ENCODE measurements at places on chromosomes 6 and 20.

DNA sequence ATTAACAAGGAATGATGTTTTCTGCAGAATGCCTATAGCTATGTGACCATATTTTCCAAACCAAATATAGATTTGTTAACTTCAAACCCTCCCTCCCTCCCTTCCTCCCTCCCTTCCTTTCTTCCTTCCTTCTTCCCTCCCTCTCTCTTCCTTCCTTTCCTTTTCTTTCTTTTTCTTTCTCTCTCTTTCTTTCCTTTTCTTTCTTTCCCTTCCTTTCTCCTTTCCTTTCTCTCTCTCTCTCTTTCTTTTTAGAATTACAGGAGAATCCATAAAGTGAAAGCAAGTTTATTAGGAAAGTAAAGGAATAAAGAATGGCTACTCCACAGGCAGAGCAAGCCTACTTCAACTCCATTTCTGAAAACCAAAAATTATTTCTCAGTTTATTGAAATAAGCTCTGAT is 153.0 kb downstream of the AHI1 start:
- DNase-seq = no peak

DNA sequence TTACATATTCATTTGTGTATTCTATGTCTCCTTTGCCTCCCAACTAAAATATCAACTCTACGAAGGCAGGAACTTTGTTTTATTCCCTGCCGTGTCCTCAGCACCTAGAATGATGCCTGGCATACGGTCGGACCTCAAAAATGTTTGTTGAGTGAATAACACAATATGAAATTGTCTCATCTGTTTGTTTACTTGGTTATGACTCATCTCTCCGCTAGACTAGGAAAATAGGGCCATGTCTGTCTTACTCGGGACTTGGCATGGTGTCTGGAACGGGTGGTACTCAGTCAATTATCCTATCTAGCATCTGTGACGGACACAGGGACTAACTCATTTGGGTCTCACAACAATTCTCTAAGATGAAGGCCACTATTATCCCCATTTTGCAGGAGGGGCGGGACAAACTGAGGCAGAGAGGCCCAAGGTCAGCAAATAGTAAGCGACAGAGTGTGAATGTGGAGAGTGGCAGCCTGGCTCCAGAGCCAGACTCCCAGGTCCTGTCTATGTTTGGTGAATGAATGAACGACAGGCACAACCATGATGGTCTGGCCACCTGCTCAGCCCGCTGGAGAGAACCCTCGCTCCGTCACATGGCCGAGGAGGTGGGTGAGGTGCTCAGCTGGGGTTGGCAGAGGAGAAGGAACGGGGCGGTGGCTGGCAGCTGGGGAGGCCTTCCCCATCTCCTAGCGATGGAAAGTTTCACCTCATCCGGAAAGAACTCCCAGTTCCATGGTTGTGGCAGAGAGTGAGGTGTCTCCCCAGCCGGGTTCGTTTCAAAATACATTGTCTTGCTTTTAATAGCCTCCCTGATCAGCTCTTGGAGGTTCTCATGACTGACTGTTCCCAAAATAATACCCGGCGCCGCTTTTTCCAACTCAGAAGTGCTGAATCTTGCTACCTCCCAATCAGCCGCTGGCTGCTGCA is 27.6 kb upstream of the NFATC2 start:
- no peak for DNase-seq

DNA sequence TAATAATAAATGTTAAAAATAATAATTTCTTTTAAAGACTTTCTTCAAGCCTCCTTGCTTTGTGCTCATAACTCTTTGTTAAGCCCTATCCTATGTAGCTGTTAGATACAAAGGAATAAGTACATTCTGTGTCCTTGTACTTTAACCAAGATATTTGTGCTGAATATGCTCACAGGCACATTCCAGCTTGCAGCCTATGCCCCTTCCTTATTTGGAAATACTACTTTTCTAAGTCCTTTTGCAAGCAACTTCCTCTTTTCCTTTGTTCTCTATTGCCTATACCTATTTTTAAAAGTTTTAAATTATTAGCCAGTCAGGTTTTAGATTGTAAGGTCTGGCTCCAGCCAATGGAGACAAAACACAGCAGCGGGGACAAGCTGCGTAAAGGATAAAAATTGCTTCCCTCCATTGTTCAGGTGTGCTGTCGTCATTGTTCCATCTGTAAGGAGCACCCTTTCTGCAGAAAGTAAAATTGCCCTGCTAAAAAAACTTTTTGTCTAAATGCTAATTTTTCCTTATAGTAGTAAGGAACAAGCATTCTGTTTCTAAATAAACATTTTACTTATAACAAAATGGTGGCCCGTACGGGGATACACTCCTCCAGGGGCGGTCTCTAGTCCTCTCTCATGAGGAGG is 80.2 kb downstream of the SYTL3 start:
- DNase-seq = no peak

- no peak for DNase-seq
Measured at GRCh38 chr6:104639668-104640067, 220.1 kb downstream of the HACE1 start.

- DNase-seq = no peak
Measured at GRCh38 chr6:34414999-34415858, 10.6 kb downstream of the RPS10 start.

- no peak for DNase-seq
Measured at GRCh38 chr6:4162370-4162769, 27.0 kb upstream of the ECI2 start.

DNA sequence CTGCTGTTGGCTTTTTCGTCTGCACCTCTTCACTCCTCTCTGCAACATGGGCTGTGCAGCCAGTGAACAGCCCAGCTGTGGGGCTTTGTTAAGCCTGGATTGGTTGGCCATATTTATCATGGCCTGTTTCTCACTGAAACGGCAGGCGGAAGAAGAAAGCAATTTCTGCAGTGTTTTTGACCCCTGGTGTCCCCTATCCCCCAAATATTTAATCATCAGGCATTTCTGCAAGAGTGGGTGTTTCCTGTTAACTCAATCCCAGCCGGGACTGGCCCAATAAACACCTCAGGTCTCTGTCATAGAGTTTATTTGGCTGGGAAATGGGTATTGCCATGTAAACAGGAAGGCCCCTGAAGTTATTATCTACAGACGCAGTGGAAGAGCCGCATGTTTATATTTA is 174.8 kb upstream of the SUPT3H start:
- no peak for DNase-seq

DNA sequence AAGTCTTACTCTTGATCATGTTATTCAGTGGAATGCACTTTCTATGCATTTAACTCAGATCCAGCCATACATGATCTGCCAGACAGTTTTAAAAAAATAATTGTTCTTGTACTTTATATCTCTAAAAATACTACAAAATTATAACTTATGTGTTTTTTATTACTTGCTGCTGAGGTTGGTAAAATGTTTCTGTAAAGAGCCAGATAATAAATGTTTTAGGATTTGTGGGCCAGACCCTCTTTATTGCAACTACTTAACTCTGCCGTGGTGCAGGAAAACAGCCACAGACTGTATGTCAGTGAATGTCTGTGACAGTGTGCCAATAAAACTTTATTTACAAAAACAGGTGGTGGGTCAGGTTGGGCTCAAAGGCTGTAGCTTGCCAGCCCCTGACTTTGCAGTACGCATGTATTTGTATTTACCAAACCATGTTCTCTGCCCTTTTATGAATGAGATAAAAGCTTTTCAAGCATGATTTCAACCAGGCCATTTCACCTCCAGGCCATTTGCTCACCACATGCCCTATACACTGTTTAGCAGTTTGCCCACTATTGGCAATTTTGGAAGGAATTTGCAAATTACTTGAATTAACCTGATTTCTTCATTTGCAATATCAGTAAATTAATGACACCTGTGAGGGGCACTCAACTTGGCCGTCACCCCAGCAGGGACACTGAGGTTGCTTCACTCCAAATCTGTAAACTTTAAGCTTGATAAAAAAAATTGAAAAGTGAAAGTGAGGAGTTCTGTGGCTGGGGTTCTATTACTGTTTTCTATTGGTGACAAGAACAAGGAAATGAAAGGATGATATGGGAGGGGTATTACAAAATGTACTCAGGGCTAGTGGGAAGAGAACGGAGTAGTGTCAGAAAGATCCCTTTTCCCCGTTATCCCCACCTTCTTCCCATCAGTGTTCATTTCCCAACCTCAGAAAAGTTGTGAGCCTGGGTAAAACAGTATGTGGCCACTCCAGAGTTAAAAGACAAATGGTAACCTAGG is 133.4 kb downstream of the CEBPB start:
- no peak for DNase-seq

DNA sequence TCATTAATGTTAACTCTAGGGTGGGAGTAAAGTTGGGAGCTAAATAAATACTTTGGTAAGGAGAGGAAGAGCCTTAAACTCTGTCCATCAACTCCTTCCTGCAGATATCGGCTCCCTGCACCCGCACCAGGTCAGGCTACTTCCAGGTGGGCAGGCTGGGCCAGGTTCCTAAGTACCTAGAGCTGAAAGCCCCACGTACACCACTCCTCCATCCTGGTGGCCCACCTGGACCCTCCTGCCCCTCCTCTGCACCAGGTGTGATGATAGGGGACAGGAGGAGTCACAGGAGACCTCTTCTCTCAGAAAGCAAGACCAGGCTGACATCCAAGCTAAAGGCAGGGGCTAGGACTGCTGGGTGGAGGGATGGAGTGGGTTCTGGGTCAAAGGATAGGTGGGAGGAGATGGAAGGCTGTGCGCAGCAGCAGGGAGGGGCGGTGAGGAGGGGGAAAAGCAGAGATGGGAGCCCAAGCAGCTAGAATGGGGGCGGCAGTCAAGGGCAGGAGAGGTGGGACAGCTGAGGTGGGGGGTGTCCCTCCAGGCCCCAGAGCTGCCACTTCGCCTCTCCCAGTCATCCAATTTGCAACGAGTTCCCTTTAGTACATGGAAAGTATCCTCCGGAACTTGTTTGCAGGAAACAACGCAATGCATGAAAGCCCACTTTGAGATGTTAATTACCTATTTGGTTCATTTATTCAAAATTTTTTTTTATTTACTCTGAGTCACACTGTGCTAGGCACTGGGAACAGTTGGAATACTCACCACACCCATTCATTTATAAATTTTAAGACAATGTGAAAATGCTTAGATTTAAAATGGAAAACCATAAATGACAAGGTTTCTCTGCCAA is 15.2 kb upstream of the TOX2 start:
- DNase-seq = no peak

DNA sequence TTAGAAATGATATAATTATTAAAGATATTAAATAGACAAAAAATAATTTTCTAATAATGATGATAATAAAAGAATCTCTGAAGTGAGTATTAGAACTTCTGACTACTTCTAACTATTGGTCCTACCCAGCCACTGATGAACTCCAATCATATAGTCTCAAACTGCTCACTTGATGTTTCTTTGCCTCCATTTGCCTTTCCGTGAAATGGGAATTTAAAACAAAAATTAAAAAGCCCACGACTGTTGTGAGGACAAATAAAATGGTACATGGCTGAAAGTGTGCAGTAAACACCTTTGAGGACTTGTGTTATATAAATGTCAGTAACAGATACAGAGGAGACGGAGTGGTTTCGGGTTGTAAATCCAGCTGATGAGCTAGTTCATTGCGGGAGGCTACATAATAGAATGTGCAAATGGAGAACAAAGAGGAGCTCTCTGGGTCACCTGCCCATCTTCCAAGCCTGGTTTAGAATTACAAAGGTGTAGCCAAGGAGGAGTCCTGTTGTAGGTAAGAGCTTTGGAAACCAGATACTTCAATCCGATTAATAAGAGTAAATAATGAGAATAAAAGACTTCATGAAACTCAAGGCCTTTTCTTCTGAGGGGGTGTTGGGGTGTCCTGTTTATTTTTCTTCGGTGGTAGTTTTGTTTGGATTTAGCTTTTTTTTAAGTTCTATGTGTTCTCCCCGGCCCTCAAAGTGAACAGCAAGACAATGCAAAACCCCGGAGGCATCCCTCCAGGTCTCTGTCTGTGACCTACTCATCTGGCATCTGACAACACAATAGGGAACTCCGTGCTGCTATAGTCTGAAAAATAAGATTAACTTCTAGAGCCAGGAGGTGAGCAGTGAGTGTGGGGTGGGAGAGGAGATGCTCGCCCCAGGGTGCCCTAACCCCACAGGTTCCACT is 4.4 kb upstream of the PXDC1 start:
- DNase-seq = no peak

- no peak for DNase-seq
Measured at GRCh38 chr20:22679197-22679596, 94.8 kb upstream of the FOXA2 start.

- DNase-seq = no peak
Measured at GRCh38 chr6:16635810-16636602, 125.3 kb downstream of the ATXN1 start.

- DNase-seq = no peak
Measured at GRCh38 chr20:51756653-51757052, 11.5 kb downstream of the ATP9A start.

DNA sequence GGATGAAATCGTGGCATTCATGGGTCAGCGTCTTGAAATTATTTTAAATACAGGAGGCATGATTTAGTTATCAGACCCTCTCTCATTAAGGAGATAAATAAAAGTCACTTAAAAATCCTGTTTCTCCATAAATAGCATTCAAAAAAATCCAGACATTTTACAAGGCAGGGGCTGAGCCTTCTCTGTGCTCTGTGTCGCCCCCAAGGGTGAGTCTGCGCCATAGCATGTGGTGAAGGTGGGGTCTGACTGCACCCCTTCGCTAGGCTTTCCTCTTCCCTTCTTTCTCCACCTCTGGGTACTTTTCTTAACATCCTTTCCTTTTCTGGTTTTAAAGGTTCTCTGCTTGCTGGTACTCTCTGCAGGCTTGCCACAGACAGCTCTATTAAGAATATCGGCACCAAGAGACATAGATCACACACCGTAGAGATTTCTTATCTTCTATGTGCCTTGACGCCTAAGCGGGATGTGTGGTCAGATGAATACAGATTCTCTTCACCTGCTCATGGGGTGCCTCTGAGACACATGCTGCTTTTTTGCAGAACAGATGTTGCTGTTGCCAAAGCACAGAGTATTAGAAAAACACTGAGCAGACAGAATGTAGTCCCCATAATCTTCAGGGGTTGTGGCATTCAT is 20.1 kb upstream of the FAM209A start:
- DNase-seq = no peak

- DNase-seq = no peak
Measured at GRCh38 chr6:131372535-131372934, 200.5 kb upstream of the ARG1 start.

DNA sequence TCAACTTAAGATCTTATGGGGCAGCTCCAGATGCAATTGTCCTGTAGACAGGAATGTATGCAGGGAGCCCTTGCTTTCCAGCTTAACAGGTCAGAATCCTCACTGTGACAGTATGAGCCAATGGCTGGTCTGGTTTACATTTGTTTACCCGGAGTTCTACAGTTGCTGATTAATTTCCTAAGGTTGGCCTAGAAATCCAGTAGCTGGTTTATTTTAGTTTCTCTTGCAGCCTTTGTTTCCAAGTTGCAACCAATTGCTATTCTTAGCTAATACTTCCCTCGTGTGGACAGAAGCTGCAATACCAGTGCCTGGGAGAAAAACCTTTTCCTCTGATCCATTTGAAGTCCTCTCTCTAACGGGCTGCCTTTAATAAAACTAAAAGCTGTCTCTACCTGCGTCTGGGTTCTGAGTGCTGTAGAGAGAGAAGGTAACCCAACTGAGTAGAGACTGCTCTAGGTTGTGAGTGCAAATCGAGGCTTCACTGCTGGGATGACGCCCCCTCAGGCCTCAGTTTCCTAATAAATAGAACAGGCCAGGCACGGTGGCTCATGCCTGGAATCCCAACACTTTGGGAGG is 45.9 kb downstream of the ZNF217 start:
- DNase-seq = no peak

Data from NCI-H2081 treated with DMSO at 0.1 percent for 48 hours (cell line).